Prostate gland (tissue), 2 donors: ENCODE measurements at places on chromosomes 3 and 15. TPM values are rescaled to one million over a fixed set of nuclear protein-coding genes. Genes with fewer than 3 reads are reported as not detected.

Gene GRIP2
- 0.27 TPM for total RNA-seq

Gene SNX1
- total RNA-seq = 110 TPM

DNA sequence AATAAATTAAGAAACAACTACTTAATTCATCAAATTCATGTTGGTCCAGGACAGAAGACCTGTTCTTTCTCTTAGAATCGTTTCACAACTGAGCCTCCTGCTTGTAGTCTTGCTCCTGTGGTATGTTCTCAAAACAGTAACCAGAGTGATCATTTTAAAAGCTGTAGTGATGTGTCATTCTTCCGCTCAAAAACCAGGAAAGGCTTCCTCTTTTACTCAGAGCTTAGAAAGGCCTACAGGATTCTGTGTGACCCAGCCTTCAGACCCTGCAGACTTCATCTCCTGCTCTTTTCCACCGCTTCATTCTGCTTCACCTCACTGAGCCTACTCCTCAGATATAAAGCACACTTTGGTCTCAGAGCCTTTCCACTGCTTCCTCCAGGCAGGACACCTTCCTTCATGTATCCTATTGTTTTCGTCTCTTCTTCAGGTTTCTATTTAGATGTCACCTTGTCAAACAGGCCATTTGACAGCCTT, 22.7 kb downstream of the ST6GAL1 start:
- no peaks in the 10 kb centered on the region for H3K36me3 ChIP-seq
- peak overlapping the region; percentile 41 for H3K27ac ChIP-seq
- no peak overlapping the region for H3K4me3 ChIP-seq
- DNase-seq = no peak
- H3K27me3 ChIP-seq = no peaks in the 10 kb centered on the region

DNA sequence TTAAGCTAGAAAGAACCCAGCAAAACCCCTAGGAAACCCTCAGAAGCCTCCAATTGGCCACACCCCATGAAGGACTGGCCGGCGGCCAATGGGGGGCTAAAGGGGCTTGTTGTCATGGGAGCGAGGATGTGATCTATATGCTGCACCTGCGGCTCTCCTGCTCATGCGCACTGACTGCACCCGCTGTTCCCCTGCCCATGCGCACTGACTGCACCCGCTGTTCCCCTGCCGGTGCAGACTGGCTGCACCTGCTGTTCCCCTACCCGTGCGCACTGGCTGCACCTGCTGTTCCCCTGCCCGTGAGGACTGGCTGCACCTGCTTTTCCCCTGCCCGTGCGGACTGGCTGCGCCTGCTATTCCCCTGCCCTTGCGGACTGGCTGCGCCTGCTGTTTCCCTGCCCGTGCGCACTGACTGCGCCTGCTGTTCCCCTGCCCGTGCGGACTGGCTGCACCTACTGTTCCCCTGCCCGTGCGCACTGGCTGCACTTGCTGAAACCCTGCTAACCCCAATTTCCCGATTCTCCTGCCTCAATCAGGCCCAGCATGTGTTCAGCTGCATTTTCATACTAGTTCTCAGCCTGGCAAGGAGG, 16.8 kb upstream of the MCCC1 start:
- H3K36me3 ChIP-seq = no peaks in the 10 kb centered on the region
- peak; percentile 39 for DNase-seq
- H3K4me3 ChIP-seq = no peak overlapping the region
- no peak overlapping the region for H3K27ac ChIP-seq

Gene UNC13C
- total RNA-seq = 3.6 TPM

- no peak overlapping the region for H3K4me3 ChIP-seq
- H3K27me3 ChIP-seq = no peaks in the 10 kb centered on the region
- no peak for DNase-seq
- no peaks in the 10 kb centered on the region for H3K4me1 ChIP-seq
- no peak overlapping the region for H3K27ac ChIP-seq
Observed at GRCh38 chr3:33722626-33723370, 4.7 kb upstream of the CLASP2 start.

Gene NCEH1
- 9.1 TPM for total RNA-seq

- H3K36me3 ChIP-seq = no peaks in the 10 kb centered on the region
- no peaks in the 10 kb centered on the region for H3K4me1 ChIP-seq
- no peak for DNase-seq
- H3K27ac ChIP-seq = no peak overlapping the region
Observed at GRCh38 chr3:67683522-67683921, 29.1 kb upstream of the SUCLG2 start.

DNA sequence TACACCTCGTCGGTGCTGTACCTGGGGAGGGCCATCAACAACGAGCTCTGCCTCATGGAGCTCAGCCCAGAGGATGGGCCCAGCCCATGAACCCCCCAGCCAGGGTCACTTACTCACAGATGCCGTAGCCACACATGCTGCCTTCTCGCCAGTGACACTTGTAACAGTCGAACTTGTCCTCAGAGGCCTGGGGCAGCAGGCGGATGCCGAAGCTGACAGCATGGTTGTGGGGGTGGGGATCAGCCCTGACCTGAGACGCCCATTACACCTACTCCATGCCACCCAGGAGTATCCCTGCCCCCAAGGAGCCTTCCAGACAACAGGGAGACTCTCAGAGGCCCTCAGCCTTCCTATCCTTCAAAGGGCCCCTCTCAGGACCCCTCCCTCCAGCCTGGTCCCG, 12.1 kb downstream of the ALS2CL start:
- no peak overlapping the region for H3K27ac ChIP-seq
- no peaks in the 10 kb centered on the region for H3K27me3 ChIP-seq
- no peaks in the 10 kb centered on the region for H3K36me3 ChIP-seq
- no peak overlapping the region for H3K4me3 ChIP-seq

DNA sequence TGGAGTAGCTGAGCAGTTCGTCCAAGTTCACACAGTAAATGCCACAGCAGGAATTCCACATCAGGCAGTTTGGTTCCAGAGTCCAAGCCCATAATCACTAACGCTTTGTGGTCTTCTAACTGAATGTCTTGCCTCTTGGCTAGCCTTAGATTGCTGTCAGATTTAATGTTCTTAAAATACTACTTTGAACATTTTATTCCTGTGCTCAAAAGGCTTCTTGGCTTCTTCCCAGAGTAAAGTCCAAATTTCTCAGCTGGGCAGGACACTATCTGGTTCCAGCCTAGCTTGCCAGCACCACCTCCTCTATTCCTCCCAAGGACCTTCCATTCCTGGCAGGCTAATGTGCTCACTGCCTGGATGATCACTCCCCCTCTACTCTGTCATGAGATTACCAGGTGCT, 256.9 kb downstream of the SQOR start:
- H3K4me1 ChIP-seq = no peaks in the 10 kb centered on the region
- DNase-seq = peak; percentile 77
- H3K27me3 ChIP-seq = no peaks in the 10 kb centered on the region
- no peak overlapping the region for H3K27ac ChIP-seq

Gene KCNH8
- 3.4 TPM for total RNA-seq

DNA sequence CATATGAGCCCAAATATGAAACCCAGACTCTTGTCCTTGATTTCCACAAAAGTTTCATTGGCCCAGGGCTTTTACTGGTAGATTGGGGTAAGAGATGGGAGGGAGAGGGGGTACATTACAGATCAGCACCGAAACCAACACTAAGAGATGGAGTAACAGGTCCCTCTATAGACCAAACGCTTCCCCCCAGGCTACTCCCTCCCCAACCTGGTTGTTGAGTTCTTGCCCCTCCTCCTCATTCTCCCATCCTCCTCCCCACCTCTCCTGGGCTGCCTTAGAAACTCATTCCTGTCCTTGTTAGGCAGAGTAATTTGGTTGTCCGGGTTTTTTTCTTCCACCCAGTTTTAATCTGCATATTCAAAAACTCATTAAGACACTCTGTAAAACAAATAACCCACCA, 74.1 kb downstream of the MESD start:
- DNase-seq = no peak
- peaks cover 11% of the 10 kb centered on the region for H3K4me1 ChIP-seq
- no peaks in the 10 kb centered on the region for H3K27me3 ChIP-seq
- H3K36me3 ChIP-seq = no peaks in the 10 kb centered on the region
- H3K4me3 ChIP-seq = no peak overlapping the region

Gene LSAMP
- 38.0 TPM for total RNA-seq

GRCh38 chr15:28113394-28114113, 14.4 kb upstream of the OCA2 start:
- H3K4me1 ChIP-seq = no peaks in the 10 kb centered on the region
- no peaks in the 10 kb centered on the region for H3K27me3 ChIP-seq
- DNase-seq = no peak

GRCh38 chr3:25444273-25444672, 16.2 kb downstream of the RARB start:
- no peak for DNase-seq
- no peaks in the 10 kb centered on the region for H3K27me3 ChIP-seq
- no peaks in the 10 kb centered on the region for H3K36me3 ChIP-seq
- no peak overlapping the region for H3K27ac ChIP-seq
- no peak overlapping the region for H3K4me3 ChIP-seq

GRCh38 chr15:96186105-96186504, 144.4 kb upstream of the NR2F2 start:
- no peaks in the 10 kb centered on the region for H3K36me3 ChIP-seq
- H3K27me3 ChIP-seq = no peaks in the 10 kb centered on the region
- no peak overlapping the region for H3K4me3 ChIP-seq
- no peak for DNase-seq
- H3K27ac ChIP-seq = no peak overlapping the region
- no peaks in the 10 kb centered on the region for H3K4me1 ChIP-seq

- DNase-seq = no peak
- no peaks in the 10 kb centered on the region for H3K36me3 ChIP-seq
- no peak overlapping the region for H3K4me3 ChIP-seq
- H3K4me1 ChIP-seq = no peaks in the 10 kb centered on the region
- no peaks in the 10 kb centered on the region for H3K27me3 ChIP-seq
- H3K27ac ChIP-seq = no peak overlapping the region
Observed at GRCh38 chr3:155643581-155644165, 101.2 kb downstream of the PLCH1 start.

GRCh38 chr15:64197425-64197824, 34.6 kb upstream of the PPIB start:
- no peak for DNase-seq
- H3K36me3 ChIP-seq = no peaks in the 10 kb centered on the region
- no peak overlapping the region for H3K4me3 ChIP-seq
- H3K27ac ChIP-seq = no peak overlapping the region
- H3K4me1 ChIP-seq = no peaks in the 10 kb centered on the region
- no peaks in the 10 kb centered on the region for H3K27me3 ChIP-seq

- H3K4me1 ChIP-seq = no peaks in the 10 kb centered on the region
- no peak overlapping the region for H3K27ac ChIP-seq
- no peak for DNase-seq
- H3K4me3 ChIP-seq = no peak overlapping the region
Observed at GRCh38 chr3:178386880-178387279, 149.4 kb upstream of the KCNMB2 start.

Gene WDR72
- 0.64 TPM for total RNA-seq

GRCh38 chr3:28971156-28971555, 309.7 kb upstream of the RBMS3 start:
- no peak overlapping the region for H3K27ac ChIP-seq
- DNase-seq = no peak
- no peak overlapping the region for H3K4me3 ChIP-seq
- H3K4me1 ChIP-seq = no peaks in the 10 kb centered on the region
- H3K27me3 ChIP-seq = no peaks in the 10 kb centered on the region

DNA sequence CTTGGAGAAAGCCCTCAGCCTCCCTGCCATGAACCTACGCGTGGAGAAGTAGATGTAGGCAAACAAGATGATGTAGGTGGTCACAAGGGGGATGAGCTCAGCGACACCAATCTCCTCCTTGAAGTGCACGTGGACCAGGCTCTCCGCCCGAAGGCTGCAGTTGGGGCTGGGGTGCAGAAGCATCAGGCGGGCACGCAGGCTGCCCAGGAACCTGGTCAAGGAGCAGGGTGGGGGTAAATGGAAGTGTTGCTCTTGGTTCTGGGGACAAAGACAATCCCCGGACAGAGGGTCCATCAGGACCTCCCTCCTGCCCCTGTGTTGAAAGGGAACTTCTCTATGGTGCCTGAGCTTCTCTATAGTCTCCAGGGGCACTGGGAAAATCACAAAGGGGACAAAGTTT, 45.1 kb downstream of the PTPN23 start:
- H3K27me3 ChIP-seq = no peaks in the 10 kb centered on the region
- no peak overlapping the region for H3K4me3 ChIP-seq
- no peak for DNase-seq
- no peak overlapping the region for H3K27ac ChIP-seq
- H3K4me1 ChIP-seq = peaks cover 5% of the 10 kb centered on the region
- H3K36me3 ChIP-seq = no peaks in the 10 kb centered on the region

DNA sequence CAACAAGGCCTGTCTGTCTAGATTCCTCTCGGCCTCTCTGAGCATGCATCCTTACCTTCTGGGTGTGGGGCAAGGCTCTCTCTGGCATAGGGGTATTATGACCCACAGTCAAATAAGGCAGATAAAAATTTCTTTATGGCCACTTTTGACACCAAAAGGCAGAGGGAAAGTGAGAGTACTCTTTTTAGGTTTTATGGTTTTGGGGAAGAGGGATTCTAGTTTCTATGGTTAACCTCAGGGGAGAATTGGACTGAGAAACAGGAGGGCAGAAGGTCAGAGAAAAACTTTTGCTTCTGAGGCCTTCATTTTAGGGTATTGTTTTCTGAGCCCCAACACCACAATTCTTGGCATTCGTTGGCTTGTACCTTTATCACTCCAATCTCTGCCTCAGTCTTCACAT, 70.0 kb upstream of the CCDC54 start:
- no peak overlapping the region for H3K27ac ChIP-seq
- no peak overlapping the region for H3K4me3 ChIP-seq
- no peaks in the 10 kb centered on the region for H3K36me3 ChIP-seq
- DNase-seq = no peak
- no peaks in the 10 kb centered on the region for H3K27me3 ChIP-seq

DNA sequence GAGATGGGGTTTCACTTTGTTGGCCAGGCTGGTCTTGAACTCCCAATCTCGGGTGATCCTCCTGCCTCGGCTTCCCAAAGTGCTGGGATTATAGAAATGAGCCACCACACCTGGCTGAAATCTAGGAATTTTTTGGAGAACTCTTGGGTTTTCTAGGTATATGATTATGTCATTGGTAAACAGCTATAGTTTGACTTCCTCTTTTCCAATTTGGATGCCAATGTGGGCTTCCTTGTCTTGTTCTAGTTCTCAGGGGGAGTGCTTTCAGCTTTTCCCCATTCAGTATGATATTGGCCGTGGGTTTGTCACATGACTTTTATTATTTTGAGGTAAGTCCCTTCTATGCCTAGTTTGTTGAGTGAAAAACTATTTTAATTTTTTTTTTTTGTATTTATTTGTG, 17.9 kb downstream of the KCNMB3 start:
- no peaks in the 10 kb centered on the region for H3K4me1 ChIP-seq
- H3K27me3 ChIP-seq = no peaks in the 10 kb centered on the region
- no peak overlapping the region for H3K27ac ChIP-seq
- no peak for DNase-seq
- no peak overlapping the region for H3K4me3 ChIP-seq
- no peaks in the 10 kb centered on the region for H3K36me3 ChIP-seq

DNA sequence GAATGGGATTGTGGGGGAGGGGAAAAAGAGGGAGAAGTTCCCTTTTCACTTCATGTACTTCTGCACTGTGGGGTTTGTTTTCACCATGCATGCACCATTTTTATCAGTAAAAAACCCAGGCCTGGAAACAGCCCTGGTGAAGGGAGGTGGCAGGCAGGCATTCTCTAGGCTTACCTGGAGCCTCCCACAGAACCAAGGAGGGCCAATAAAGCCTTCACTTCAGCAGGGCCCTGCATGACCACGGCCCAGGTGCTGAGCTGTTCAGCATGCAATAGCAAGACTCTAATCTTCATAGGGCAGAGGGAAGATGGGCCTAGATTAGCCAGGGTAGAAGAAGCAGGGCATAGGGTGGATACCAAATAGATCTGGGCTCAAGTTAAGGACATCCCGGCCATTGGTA, 49.6 kb downstream of the SCN5A start:
- H3K4me3 ChIP-seq = no peak overlapping the region
- DNase-seq = no peak
- no peaks in the 10 kb centered on the region for H3K4me1 ChIP-seq
- no peaks in the 10 kb centered on the region for H3K36me3 ChIP-seq

- H3K36me3 ChIP-seq = no peaks in the 10 kb centered on the region
- DNase-seq = peak; percentile 89
- no peaks in the 10 kb centered on the region for H3K4me1 ChIP-seq
- H3K27ac ChIP-seq = peak overlapping the region; percentile 85
Observed at GRCh38 chr15:68352401-68353062, 75.0 kb downstream of the FEM1B start.

Gene AGBL1
- 0.23 TPM for total RNA-seq
